ENCODE measurements at places on chromosomes 6 and 20. TPM values are rescaled to one million over a fixed set of nuclear protein-coding genes. Genes with fewer than 3 reads are reported as not detected.

MUC22 gene
- not detected for total RNA-seq

RAB23 gene
- 19.8 TPM for total RNA-seq

KCNK15 gene
- 21.6 TPM for total RNA-seq

OXT gene
- not detected for total RNA-seq

TSBP1 gene
- total RNA-seq = not detected

GNL1 gene
- total RNA-seq = 44.5 TPM
